T-helper 2 cell (primary cell): ENCODE measurements at places on chromosomes 2 and 18.
A peak's percentile ranks its signal among the peaks of the same experiment; 100 is the strongest.

GRCh38 chr2:240216167-240216566, 75.7 kb upstream of the OTOS start:
- DNase-seq = no peak

- DNase-seq = no peak
Measured at GRCh38 chr18:63457977-63458376, 18.8 kb upstream of the SERPINB5 start.

DNA sequence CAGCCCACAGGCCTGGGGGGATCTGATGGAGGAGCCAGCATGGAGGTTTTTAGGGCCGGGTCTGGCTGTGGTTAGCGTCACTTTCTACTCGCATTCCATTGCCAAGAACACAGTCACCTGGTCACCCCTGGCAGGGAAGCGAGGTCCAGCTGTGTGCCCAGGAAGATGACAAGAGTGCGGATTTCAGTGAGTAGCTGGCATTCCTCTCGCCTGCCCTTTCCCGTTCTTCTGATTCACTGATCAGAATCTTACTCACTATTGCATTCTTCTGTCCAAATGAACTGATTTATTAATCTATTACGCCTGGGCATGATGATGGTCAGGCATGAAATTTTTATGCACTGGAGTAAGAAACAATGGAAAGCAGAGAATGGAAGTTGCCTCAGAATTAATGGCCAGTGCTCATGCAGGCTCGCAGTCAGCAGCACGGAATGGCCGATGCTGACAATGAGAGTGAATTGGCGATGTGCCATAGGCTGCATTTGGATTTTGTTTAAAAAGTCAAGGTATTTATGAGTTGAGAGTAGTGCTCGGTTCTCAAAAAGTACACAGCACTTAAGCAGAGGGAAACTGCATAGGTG, 76.4 kb upstream of the MGAT5 start:
- no peak for DNase-seq

DNA sequence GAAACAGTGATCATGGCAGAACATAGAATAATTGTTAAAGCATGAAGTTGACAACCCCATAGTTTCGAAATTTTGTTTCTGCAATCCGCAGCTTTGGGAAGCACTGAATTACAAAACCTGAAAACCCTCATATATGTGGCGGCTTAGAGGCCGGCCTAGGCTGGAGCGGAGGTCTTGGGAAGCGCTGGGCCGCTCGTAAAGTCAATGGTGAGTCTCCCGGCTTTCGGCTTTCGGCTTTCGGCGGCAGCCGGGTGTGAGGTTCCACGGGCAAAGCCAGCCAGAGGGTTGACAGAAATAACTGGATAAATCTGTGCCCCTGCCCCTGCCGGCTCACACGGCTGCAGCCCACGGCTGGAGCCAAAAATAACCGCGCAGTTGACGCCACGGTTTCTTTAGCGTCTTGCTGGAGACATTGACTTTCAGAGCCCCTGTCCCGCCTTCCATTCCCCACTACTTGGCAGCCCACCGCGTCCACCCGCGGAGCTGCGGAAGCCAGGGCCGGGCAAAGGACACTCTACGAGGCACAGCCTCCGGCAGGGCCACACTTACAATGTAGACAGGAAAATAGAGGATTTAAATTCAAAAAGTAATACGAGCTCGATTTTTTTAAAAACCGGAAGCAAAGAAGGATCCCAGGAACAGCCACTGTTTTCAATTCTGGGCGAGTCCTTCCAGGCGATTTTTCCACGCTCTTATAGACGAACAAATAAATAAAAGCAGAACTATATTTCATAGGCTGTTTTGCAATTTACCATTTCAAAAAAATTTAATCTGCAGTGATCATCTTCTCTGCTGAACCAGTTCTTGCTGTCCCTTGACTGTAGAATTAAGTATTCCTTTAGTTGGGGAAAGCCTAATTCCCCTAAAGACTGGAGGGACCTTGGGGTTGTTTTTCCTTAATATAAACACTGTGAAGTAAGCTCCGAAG, 28.3 kb upstream of the ATP6V1B1 start:
- DNase-seq = no peak

DNA sequence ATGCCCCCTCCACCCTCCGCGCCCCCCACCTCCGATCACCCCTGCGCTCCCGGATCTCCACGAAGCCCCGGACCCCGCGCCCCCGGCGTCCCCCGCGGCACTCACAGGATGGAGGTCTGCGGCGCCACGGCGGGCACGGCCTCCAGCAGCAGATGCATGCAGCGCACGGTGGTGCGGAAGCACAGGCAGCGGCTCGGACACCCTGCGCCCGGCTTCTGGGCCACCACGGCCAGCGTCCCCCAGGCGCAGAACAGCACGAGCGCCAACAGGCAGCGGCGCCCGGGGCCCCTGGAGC, 217 bp downstream of the PXDN start:
- peak; percentile 5 for DNase-seq

DNA sequence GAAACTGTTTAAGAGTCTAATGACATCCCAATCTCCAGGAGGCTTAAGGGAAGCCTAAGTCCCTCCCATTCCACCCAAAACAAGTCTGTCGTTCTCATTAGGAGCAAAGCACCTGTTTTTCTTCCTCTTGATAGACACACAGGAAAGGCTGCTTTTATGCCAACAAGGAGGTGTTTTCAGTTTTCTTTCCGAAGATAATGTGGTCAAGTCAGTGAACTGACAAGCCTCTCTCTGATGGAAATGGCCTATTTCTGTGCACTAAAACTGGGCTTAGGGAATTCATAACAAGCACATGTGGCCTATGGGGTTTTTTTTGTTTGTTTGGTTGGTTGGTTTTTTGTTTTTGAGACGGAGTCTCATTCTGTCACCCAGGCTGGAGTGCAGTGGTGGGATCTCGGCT, 36.2 kb downstream of the FBLN7 start:
- no peak for DNase-seq

- peak; percentile 92 for DNase-seq
Measured at GRCh38 chr2:196160101-196160500, 11.3 kb downstream of the STK17B start.

DNA sequence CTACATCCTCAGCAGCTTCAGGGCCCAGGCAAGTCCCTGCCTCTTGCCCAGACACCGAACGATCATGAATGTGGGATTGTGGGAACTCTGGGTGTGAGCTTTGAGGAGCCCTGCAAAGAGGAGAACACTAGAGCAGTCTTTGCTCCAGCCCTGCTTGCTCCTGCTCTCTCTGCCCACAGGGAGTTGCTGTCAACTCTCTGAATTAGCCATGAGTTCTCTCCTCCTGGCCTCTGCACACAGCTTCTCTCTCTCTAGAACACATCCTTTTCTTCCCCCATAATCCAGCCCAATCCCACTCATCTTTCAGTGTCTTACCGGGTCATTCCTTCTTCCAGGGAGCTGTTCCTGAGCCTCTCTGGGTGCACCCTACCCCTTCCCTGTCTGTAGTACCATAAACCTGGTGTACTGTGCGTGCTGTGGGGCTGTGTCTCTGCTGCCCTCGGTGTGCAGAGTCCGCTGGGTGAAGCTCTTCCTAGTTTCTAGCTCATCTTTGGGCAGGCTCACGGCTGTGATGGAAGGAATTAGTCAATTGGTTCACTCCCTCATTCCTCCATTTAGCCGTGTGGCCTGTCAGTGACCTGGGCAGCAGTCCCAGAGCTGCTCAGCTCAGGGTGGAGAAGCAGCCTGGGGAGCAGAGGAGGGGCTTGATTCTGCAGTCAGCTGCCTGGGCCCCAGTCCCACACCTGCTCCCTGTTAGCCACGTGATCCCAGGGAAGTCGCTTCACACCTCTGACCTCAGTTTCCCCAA, 132.9 kb upstream of the HDAC4 start:
- DNase-seq = no peak

DNA sequence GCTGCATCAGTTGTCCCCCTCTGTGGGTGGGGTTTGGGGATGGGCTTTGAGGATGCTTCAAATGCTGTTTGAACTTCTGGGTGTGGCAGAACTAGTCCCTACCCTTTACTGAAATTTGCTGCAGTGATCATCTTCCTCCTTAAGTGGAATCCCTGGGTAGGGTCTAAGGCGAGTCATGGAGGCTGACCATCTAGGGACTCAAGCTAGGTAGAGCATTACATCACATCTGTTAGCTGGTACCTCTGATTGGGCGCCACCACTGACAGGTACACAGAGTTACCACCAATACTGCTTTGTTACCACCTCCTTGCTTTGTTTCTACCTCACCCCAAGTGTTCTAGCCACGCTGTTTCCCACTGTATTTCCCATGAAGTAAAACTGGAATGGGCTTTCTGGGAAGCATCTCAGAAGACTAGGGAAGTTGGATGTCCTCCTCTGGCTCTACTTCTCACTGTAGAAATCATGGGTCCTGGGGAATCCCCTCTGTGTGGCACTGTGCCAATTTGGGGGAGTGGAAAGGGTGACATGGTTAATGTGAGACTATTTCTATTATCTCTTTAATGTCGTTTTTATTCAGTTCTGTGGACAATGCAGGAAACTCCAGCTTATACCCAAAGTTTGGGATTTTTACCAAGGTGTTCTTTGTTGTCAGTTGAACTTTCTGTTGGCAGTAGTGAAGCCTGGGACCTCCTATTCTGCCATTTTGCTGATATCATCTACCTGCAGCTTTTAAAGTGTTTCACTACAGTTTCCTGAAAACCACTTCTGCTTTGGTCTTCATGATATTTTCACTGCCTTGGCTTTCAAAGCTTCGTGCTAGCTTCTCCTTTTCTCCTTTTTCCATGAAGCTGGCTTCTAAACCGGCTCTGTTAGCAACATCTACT, 14.5 kb upstream of the SULT1C4 start:
- DNase-seq = no peak

DNA sequence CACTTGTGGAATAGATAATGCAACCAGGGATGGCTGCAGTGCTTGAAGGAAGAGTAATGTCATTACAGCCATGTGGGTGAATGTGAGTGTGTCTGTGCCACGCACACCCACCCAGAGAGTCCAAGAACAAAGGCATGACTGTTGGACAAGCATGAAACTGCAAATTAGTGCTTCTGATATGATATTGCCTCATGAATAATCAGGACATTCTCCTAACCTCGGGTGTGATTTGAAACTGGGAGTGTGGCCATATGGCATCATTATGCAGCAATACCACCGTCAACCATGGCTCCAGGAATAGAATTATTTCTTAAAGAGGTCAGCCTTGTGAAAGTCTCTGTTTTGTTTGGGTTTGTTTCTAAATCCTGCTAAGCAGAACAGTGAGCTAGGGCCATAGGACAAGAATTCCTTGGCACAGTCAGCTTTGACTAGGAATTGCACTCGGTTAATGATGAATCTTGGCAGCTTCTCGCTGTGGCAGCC, 678.0 kb upstream of the RAB6C start:
- DNase-seq = no peak

DNA sequence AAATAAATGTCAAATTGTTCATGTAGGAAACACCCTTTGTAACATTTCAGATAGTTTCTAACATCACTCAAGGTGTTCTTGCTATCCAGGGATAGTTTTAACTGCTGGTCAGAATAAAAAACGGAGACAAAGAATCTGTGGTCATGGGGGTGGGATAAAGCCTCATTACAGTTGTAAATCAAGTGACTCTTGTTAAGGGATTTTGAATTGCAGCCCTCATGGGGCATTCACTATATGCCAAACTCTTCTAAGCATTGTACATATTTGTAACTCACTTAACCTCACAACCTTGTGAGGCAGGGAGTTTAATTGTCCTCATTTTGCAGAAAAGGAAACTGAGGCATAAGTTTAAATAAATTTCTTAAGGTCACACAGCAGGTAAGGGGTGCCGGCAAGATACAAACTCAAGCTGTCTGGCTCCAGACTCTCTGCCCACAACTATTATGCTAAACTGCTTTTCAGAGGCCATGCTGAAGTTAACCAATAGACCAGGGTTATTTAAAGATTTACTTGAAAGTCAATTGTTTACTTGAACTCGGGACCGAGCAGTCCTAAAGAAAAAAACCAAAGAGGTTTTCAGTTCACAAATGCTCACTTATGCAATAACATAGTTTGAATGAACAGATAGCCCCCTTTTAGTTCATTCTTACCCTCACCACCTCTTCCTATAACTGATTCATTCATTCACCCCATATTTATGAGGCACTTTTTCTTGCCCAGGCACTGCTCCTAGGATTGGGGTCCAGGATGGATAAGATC, 121.6 kb upstream of the FZD5 start:
- DNase-seq = no peak

DNA sequence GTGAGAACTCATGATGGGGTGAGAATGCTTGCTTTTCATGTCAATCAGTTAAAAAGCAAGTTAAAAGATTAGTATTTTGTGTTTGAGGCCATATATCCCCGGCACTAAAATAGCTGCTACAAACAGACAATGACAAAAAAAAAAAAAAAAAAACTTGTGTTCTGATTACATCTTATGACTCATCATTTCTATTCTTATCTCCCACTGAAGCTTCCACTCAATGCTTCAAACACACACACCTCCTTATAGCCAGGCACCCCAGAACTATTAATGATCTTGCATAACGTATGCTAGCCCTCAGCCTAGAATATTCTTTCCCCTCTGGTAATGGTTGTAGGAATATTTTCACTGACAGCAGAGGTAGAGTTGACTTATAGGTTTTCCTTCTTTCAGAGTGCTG, 778.3 kb downstream of the TRIB2 start:
- DNase-seq = no peak

DNA sequence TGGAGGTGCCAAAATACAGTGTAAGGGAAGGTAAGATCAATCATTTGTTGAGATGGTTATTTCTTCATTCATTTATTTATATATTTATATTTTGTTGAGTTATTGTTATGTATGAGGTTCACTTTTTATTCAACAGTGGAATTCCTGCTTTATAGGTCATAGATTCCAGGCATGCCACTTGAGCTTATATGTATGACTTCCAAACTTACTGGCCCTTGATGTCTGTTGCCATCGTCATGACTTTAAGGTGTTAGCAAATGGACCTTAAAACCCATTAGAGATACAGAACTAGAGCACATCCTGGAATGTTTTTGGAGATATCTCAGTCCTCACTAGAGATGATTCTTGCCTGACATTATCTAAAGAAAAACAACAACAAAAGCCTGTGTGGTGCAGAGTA, 25.9 kb downstream of the CCDC85A start:
- no peak for DNase-seq

GRCh38 chr2:195674491-195675221, 17.6 kb downstream of the SLC39A10 start:
- no peak for DNase-seq

DNA sequence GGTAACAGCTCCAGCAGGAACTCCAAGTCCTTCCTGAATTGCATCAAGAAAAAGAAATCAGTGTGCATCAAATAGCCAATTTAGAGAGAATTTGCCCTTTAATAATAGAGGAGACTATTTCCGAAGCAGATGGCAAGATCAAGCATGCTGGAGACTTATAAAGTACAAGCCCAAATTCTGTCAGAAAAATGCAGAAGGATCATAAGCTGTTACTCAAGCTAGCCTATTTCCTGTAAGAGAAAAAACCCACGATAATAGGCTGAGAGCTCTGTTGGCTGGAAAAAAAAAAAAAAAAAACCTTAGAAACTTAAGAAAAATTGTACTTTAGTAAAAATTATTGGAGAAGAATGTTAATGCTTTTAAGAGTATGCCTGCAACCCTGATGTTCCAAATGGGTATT, 24.4 kb upstream of the ITM2C start:
- no peak for DNase-seq

- no peak for DNase-seq
Measured at GRCh38 chr2:23219666-23220065, 165.3 kb upstream of the KLHL29 start.

- DNase-seq = no peak
Measured at GRCh38 chr2:217794133-217794986, 208.4 kb downstream of the TNS1 start.
